G401 (cell line): ENCODE measurements at places on chromosomes 3 and 15. TPM values are rescaled to one million over a fixed set of nuclear protein-coding genes. Genes with fewer than 3 reads are reported as not detected.

Gene SPINT1
- total RNA-seq = 0.62 TPM in 1 of 2 replicates, not detected in the other

Gene GATA2
- 81.0 and 85.0 TPM in 2 replicates for total RNA-seq

Gene SLC24A5
- total RNA-seq = not detected in 2 replicates

Gene SLC7A14
- 0.06 and 0.10 TPM in 2 replicates for total RNA-seq

Gene FOXP1
- 1.1 and 9.7 TPM in 2 replicates for total RNA-seq

Gene CYP19A1
- total RNA-seq = not detected in 2 replicates

Gene TMEM45A
- 2.2 and 4.7 TPM in 2 replicates for total RNA-seq

Gene AGBL1
- not detected in 2 replicates for total RNA-seq

Gene ZKSCAN7
- total RNA-seq = 3.2 and 6.8 TPM in 2 replicates

Gene ZBED2
- total RNA-seq = not detected in 2 replicates

Gene RNU5B-1
- not detected in 2 replicates for total RNA-seq

Gene TIMP4
- total RNA-seq = 0.12 TPM in 1 of 2 replicates, not detected in the other

Gene XIRP1
- not detected in 2 replicates for total RNA-seq

Gene IL17RD
- total RNA-seq = 34.4 and 48.2 TPM in 2 replicates

Gene SPINK8
- total RNA-seq = not detected in 2 replicates

Gene PRKCI
- total RNA-seq = 68.9 and 75.5 TPM in 2 replicates

Gene SMCO1
- not detected in 2 replicates for total RNA-seq

Gene ECE2
- not detected in 2 replicates for total RNA-seq

Gene GPR156
- total RNA-seq = not detected in 2 replicates

Gene TMOD2
- total RNA-seq = 0.03 TPM in 1 of 2 replicates, not detected in the other

Gene CYP8B1
- total RNA-seq = not detected in 2 replicates

Gene MYLK
- not detected in 2 replicates for total RNA-seq

Gene NMNAT3
- total RNA-seq = not detected in 2 replicates

Gene ZNF860
- total RNA-seq = 4.1 and 8.1 TPM in 2 replicates

Gene CYP1A2
- not detected in 2 replicates for total RNA-seq

Gene GPR149
- total RNA-seq = 0.62 and 3.2 TPM in 2 replicates

Gene DISP2
- total RNA-seq = 1.0 and 3.1 TPM in 2 replicates

Gene GRAMD1C
- 8.1 and 13.5 TPM in 2 replicates for total RNA-seq

Gene MESP2
- total RNA-seq = not detected in 2 replicates

Gene SYNPR
- not detected in 2 replicates for total RNA-seq

Gene SPG21
- total RNA-seq = 111 and 115 TPM in 2 replicates

Gene DNAJC19
- total RNA-seq = 55.2 and 59.0 TPM in 2 replicates

Gene CD276
- total RNA-seq = 85.5 and 108 TPM in 2 replicates

Gene WDR49
- total RNA-seq = not detected in 2 replicates

Gene ALDH1A2
- total RNA-seq = not detected in 2 replicates

Gene RARB
- not detected in 2 replicates for total RNA-seq

Gene DUOXA2
- total RNA-seq = not detected in 2 replicates

Gene DAZL
- total RNA-seq = not detected in 2 replicates

Gene EOMES
- 0.20 and 0.25 TPM in 2 replicates for total RNA-seq

Gene GPR27
- 0.31 TPM in 1 of 2 replicates, not detected in the other for total RNA-seq

Gene SLITRK3
- total RNA-seq = not detected in 2 replicates

Gene PLSCR5
- total RNA-seq = not detected in 2 replicates

Gene JMJD7
- total RNA-seq = 6.7 and 11.8 TPM in 2 replicates

Gene DMXL2
- 21.3 and 25.0 TPM in 2 replicates for total RNA-seq

Gene MED12L
- not detected in 2 replicates for total RNA-seq

Gene ARNT2
- total RNA-seq = not detected in 2 replicates

Gene HPS3
- 110 and 126 TPM in 2 replicates for total RNA-seq

Gene COL7A1
- total RNA-seq = 0.12 and 0.34 TPM in 2 replicates

Gene RPL29
- 2,209 and 2,228 TPM in 2 replicates for total RNA-seq

Gene APH1B
- 6.9 and 7.4 TPM in 2 replicates for total RNA-seq

Gene SPESP1
- 0.17 and 0.43 TPM in 2 replicates for total RNA-seq

Gene GXYLT2
- 10.3 and 13.9 TPM in 2 replicates for total RNA-seq

Gene CHRNA3
- 0.24 and 0.37 TPM in 2 replicates for total RNA-seq

Gene IMPG2
- total RNA-seq = not detected in 2 replicates

Gene APBA2
- total RNA-seq = 20.8 and 27.6 TPM in 2 replicates
